ENCODE measurements at places on chromosomes 7 and 10. TPM values are rescaled to one million over a fixed set of nuclear protein-coding genes. Genes with fewer than 3 reads are reported as not detected.

COBL gene
- total RNA-seq = not detected

PIK3AP1 gene
- 137 TPM for total RNA-seq

NUDCD3 gene
- 101 TPM for total RNA-seq

ACTR3C gene
- total RNA-seq = 20.7 TPM

TWIST1 gene
- total RNA-seq = not detected

SFTPA1 gene
- not detected for total RNA-seq

CTNNA3 gene
- not detected for total RNA-seq

FRAT2 gene
- total RNA-seq = 31.5 TPM

- H3K4me1 ChIP-seq = peaks cover 14% of the 10 kb centered on the region
- peak overlapping the region; percentile 84 for H3K4me3 ChIP-seq
- peak overlapping the region; percentile 85 for H3K27ac ChIP-seq
- no peaks in the 10 kb centered on the region for H3K27me3 ChIP-seq
- DNase-seq = peak; percentile 92
- no peaks in the 10 kb centered on the region for H3K36me3 ChIP-seq
Observed at GRCh38 chr10:91163269-91163868, 57.1 kb upstream of the PCGF5 start.

- no peak overlapping the region for H3K4me3 ChIP-seq
- DNase-seq = no peak
- H3K4me1 ChIP-seq = peaks cover 54% of the 10 kb centered on the region
- no peaks in the 10 kb centered on the region for H3K27me3 ChIP-seq
- H3K36me3 ChIP-seq = no peaks in the 10 kb centered on the region
Observed at GRCh38 chr10:124116771-124117510, 23.5 kb upstream of the CHST15 start.

GRCh38 chr10:67221939-67222494 lies 296.2 kb downstream of the LRRTM3 start:
- H3K36me3 ChIP-seq = no peaks in the 10 kb centered on the region
- no peak for DNase-seq
- H3K27ac ChIP-seq = no peak overlapping the region
- H3K27me3 ChIP-seq = no peaks in the 10 kb centered on the region

GRCh38 chr7:96781919-96782318 lies 72.3 kb upstream of the SEM1 start:
- no peak overlapping the region for H3K4me3 ChIP-seq
- DNase-seq = no peak
- H3K36me3 ChIP-seq = no peaks in the 10 kb centered on the region
- H3K27me3 ChIP-seq = no peaks in the 10 kb centered on the region

DNA sequence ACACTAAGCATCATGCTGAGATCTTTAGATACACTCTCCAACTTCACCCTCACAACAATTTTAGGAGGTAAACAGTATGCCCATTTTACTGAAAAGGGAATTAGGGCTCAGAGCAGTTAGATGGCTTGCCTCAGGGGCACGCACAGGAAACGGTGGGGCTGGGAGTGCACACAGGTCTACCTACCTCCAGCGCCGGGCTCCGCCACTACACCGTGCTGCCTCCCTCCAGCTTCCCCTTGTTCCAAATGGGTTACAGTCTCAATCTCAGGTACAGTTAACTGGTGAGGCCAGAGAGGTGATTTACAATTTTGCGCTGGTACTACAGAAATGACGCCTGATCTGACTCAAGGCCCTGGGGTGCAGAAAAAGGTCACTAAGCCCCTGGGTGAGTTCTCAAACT lies 142.0 kb downstream of the NOC3L start:
- no peaks in the 10 kb centered on the region for H3K36me3 ChIP-seq
- no peaks in the 10 kb centered on the region for H3K4me1 ChIP-seq
- no peak overlapping the region for H3K27ac ChIP-seq

- no peaks in the 10 kb centered on the region for H3K4me1 ChIP-seq
- H3K27ac ChIP-seq = no peak overlapping the region
- no peaks in the 10 kb centered on the region for H3K27me3 ChIP-seq
- no peak overlapping the region for H3K4me3 ChIP-seq
- no peaks in the 10 kb centered on the region for H3K36me3 ChIP-seq
Observed at GRCh38 chr7:143456992-143457793, 13.9 kb downstream of the TAS2R60 start.

DNA sequence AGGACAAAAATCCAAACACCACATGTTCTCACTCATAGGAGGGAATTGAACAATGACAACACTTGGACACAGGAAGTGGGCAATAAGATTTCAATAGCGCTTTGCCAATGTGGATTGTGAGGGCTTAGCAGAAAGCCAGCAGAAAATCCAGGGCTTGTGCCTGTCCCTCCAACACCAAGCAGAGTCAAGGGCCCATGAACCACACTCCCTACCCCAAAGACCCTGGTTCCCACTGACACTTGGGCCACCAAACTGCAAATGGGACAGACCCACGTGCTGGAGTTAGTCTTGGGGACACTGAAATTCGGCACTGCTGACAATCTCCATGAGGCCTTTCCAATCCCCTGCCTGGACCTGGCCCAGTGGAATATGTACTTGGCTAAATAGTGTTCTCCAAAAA lies 67.0 kb downstream of the GRID1 start:
- H3K4me3 ChIP-seq = no peak overlapping the region
- H3K27ac ChIP-seq = no peak overlapping the region
- H3K27me3 ChIP-seq = no peaks in the 10 kb centered on the region
- H3K4me1 ChIP-seq = no peaks in the 10 kb centered on the region
- no peaks in the 10 kb centered on the region for H3K36me3 ChIP-seq
- DNase-seq = no peak

GRCh38 chr7:151461942-151462230 lies 21.9 kb upstream of the CRYGN start:
- no peak overlapping the region for H3K4me3 ChIP-seq
- no peaks in the 10 kb centered on the region for H3K4me1 ChIP-seq
- H3K27ac ChIP-seq = no peak overlapping the region
- no peaks in the 10 kb centered on the region for H3K36me3 ChIP-seq
- no peak for DNase-seq

GRCh38 chr7:1779445-1779844 lies 109.4 kb downstream of the ELFN1 start:
- no peaks in the 10 kb centered on the region for H3K27me3 ChIP-seq
- DNase-seq = no peak
- no peak overlapping the region for H3K27ac ChIP-seq
- no peak overlapping the region for H3K4me3 ChIP-seq
- H3K36me3 ChIP-seq = no peaks in the 10 kb centered on the region

DNA sequence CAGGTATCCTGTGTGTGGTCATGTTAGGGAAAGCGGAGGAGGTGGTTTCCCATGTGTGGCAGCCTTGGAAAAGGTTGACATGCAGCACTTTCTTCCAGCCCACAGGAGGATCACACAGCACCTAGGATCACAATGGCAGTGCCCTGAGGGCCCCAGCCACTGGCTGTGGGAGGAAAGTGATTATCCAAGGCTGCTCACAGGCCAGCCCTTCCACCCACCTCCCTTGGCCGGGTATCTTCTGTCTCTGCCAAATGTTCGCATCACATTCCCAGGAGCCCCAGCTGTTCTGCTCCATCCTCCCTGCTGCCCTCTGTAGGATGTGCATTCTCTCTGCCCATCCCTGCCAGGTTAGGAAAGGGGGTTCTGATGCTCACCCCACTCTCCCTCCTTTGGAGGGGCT lies 2.5 kb upstream of the MLXIPL start:
- H3K27me3 ChIP-seq = peaks cover 13% of the 10 kb centered on the region
- no peak overlapping the region for H3K4me3 ChIP-seq
- peaks cover 21% of the 10 kb centered on the region for H3K4me1 ChIP-seq
- DNase-seq = no peak
- no peak overlapping the region for H3K27ac ChIP-seq

GRCh38 chr10:13099666-13100348 lies at the start of gene OPTN:
TSS of gene OPTN (plus strand) at chr10:13100163. CDS start at chr10:13109123, 8,960 bp downstream.
- peak within 1 kb of the TSS; percentile 87 for H3K27ac ChIP-seq
- DNase-seq = peak; percentile 89
- H3K4me1 ChIP-seq = peaks cover 3% of the 10 kb centered on the region
- no peaks in the 10 kb centered on the region for H3K27me3 ChIP-seq
- H3K36me3 ChIP-seq = no peaks in the 10 kb centered on the region

- no peak overlapping the region for H3K27ac ChIP-seq
- H3K4me3 ChIP-seq = no peak overlapping the region
- H3K27me3 ChIP-seq = no peaks in the 10 kb centered on the region
- DNase-seq = no peak
- H3K36me3 ChIP-seq = no peaks in the 10 kb centered on the region
Observed at GRCh38 chr7:33776788-33777187, 128.6 kb upstream of the BMPER start.

DNA sequence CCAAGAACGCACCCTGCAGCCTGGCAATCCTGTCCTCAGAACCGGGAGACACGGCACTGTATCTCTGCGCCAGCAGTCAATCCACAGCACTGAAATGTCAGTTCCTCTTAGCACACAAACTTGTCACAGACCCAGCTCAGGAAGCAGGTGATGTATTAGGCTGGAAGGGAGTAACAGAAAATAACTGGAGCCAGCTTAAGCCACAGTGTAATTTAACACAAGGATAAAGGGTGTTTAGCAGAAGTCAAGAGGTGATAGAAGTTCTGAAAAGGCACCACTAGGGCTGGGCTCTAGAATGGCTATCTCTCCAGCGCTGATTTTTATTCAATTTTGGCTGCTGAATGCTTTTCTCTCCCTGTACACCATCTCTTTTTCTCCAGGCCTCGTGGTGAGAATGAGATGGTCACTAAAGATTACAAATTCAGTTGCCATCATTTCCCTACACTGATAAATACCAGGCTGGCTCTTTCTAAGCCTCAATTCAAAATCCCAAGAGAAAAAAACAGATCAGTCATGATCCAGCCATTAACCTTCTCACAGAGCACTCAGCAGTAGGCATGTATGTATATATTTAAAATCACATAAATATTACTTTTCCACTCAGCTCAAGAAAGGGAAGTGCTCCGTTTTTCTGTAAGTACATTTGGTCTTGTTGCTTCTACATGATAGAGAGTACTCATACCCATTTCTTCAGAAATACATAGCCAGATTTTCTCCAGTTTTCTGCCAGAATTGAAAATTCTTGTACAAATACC lies 102.7 kb upstream of the PRSS1 start:
- H3K27me3 ChIP-seq = peaks cover 20% of the 10 kb centered on the region
- no peaks in the 10 kb centered on the region for H3K36me3 ChIP-seq
- H3K4me3 ChIP-seq = no peak overlapping the region
- peak; percentile 30 for DNase-seq
- no peak overlapping the region for H3K27ac ChIP-seq

- H3K27ac ChIP-seq = no peak overlapping the region
- H3K36me3 ChIP-seq = no peaks in the 10 kb centered on the region
- no peaks in the 10 kb centered on the region for H3K27me3 ChIP-seq
- no peaks in the 10 kb centered on the region for H3K4me1 ChIP-seq
- DNase-seq = no peak
- H3K4me3 ChIP-seq = no peak overlapping the region
Observed at GRCh38 chr10:88964869-88965415, 12.4 kb upstream of the ACTA2 start.

DNA sequence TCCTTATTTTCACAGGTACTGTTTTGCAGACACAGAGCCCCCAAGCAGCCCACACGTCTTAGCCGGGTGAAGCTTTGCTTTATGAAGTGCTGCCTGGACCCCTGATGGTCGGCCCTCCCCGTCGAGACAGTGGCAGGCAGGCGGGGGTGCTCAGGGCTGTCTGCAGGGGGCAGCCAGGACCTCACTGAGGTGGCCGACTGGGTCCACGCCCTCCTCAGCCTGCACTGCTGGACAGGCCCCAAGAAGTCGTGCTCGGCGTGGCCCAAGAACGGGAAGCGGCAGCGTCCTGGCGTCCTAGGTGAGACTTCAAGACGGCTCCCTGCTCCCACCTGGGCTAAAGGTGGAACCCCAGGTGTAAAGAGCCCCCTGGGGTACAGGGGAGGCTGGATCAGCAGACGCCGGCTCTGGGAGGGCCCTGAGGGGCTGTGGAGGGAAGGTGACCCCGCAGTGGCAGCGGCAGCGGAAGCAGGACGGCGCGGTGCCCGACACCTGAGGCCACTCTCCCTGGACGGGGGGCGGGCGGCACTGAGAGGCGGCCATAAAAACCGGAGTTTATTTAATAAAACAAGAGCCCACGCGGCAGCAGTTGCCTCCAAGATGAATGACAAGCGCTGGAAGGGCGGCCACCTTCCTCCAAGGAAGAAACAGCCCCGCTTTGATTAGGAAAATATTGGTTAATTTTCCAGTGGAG lies 179.4 kb downstream of the ELFN1 start:
- peaks cover 7% of the 10 kb centered on the region for H3K36me3 ChIP-seq
- DNase-seq = no peak
- no peaks in the 10 kb centered on the region for H3K4me1 ChIP-seq
- H3K4me3 ChIP-seq = no peak overlapping the region
- H3K27me3 ChIP-seq = no peaks in the 10 kb centered on the region
- no peak overlapping the region for H3K27ac ChIP-seq

GRCh38 chr10:33279276-33279675 lies 55.2 kb downstream of the NRP1 start:
- no peaks in the 10 kb centered on the region for H3K4me1 ChIP-seq
- H3K27ac ChIP-seq = no peak overlapping the region
- DNase-seq = no peak
- no peak overlapping the region for H3K4me3 ChIP-seq

GRCh38 chr10:54869022-54869421 lies 68.0 kb upstream of the PCDH15 start:
- DNase-seq = no peak
- H3K4me1 ChIP-seq = no peaks in the 10 kb centered on the region
- H3K4me3 ChIP-seq = no peak overlapping the region

DNA sequence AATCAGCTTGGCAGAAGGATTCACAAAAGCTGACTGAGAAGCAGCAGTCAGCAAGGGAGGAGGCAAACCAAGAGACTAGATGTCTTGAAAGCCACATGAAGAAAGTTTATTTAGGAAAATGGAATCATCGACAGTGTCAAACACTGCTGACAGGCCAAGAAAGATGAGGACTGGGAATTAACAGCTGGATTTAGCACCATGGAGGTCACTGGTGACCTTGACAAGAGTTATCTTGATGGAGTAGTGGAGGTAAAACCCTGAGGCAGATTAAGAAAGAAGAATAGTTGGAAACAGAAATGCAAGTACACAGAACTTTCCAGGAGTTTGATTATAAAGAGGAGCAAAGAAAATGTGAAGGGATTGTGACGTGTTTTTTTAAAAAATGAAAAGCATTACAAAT lies 51.5 kb downstream of the LMBR1 start:
- H3K27ac ChIP-seq = no peak overlapping the region
- DNase-seq = no peak
- H3K36me3 ChIP-seq = no peaks in the 10 kb centered on the region
- H3K4me1 ChIP-seq = no peaks in the 10 kb centered on the region

DNA sequence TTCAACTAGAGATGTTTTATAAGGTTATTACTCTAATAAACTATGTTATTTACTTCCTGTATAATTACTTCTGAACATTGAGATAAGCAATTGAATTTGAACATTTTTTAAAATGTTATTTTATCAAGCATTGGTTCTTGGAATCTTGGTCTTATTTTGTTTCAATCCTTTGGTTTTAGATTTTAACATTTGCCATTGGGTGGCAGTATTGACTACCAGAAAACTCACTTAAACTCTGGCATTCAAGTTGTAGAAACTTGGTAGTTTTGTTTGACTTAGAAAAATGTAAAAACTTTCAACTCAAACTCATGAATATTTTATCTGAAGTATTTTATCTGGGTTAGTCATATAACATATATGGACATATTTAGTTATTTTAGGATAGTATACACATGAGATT lies 48.1 kb downstream of the ATRNL1 start:
- no peaks in the 10 kb centered on the region for H3K27me3 ChIP-seq
- no peaks in the 10 kb centered on the region for H3K4me1 ChIP-seq
- no peaks in the 10 kb centered on the region for H3K36me3 ChIP-seq
- no peak for DNase-seq
